K562 (cell line): ENCODE measurements at places on chromosomes 7 and 10.

DNA sequence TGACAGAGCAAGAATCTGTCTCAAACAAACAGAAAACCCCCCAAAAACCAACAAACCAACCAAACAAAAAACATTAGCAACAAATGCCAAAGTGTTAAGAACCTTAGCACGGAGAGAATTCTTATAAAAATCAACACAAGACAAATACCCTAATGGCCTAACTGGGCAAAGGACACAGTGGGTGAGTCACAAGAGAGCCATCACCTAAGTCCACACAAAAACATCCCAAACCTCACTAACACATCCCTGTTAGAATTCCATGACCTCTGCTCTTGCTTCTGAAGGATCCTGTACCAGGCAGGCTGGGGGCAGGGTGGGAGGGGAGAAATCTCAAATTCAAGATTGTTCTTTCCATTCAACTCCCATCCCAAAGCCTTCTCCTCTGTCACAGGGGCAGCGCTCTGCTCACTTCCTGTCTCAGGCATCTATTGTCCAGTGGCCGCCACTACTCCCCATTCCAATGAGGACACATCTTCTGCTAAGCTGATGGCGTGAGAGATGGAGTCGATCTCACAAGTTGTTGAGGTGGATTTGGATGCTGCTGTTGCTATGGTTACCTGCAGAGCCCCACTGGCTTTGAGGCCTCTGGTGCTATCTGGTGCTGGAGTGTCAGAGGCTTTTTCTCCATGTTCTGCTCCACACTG lies 9.2 kb downstream of the IL15RA start:
- DNase-seq, result no peak

- DNase-seq, result no peak
Observed at GRCh38 chr10:112404617-112405016, 30.7 kb downstream of the ACSL5 start.

- no peak for DNase-seq
Observed at GRCh38 chr10:13511409-13511808, 17.4 kb downstream of the BEND7 start.

GRCh38 chr7:36942025-36942424 lies 217.7 kb upstream of the AOAH start:
- DNase-seq, result no peak

- DNase-seq, result no peak
Observed at GRCh38 chr10:83607959-83608745, 531.2 kb upstream of the GHITM start.

DNA sequence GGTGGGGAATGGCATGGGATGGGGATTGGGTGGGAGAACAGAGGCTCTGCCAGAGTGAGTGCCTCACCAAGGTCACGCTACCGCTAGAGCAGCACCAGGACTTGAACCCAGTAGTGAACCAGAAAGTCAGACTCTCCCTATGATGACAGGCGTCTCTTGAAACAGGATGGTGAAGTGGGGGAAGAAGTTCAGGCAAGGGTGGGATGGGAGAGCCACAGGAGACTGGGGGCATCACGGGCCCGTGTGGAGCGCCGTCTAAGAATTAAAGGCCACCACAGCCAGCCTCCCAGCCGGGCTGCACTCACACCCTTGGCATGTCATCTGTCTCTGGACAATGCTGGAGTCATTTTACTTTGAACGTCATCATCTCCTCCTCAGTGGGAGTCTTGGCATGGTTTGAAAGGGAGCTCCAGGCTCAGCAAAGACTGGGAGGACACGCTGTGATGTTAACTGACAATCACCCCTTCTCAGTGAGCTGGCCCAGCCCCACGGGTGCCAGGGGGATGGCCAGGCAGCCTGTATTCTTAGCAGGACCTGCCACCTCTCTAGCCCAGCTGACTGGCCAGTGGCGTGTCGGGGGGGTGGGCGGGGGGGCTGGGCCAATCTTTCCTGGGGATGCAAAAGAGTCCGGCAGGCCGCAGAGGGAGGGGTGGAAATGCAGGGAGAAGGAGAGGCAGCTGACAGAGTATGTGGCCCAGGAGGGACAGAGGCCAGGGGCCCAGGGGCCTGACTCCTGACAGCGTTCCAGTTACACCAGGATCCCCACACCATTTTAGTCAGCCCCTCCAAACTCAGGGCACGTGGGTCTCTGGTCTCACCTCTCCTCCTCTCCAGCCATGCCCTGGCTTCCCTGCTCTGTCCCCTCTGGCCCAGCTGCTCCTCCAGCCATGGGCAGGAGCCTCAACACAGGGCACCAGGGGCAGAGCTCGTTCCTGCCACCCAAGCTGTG lies 96.2 kb downstream of the VOPP1 start:
- no peak for DNase-seq

GRCh38 chr10:45147000-45147399 lies 146.3 kb downstream of the ZNF22 start:
- no peak for DNase-seq

DNA sequence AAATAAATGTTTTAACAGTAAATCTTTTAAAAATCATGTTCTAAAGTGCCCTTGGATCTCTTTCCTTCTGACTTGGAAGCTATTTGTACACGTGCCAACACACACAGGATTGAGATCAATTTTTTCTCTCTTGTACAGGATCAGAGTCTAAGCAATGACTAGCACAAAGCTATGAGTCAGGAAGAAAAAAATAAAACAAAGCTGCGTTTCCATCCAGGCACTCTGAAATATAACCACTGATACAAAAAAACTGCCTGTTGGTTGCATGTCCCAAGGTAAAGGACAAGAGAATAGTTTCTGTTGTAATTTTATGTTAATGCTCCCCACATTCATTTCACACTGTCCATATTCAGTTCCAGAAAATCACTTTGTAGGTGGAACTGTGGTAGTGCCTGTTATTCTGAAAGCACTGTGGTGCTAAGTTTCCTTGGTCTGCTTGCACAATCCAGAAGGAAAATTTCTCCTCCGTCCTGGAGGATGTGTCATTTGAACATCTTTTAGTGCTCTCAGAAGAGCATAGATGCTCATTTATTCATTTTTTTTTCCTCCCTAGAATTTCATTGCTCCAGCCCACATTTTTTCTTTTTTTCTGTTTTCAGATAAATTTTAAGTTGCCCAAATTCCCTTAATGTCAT lies 113.4 kb downstream of the PLXDC2 start:
- no peak for DNase-seq

DNA sequence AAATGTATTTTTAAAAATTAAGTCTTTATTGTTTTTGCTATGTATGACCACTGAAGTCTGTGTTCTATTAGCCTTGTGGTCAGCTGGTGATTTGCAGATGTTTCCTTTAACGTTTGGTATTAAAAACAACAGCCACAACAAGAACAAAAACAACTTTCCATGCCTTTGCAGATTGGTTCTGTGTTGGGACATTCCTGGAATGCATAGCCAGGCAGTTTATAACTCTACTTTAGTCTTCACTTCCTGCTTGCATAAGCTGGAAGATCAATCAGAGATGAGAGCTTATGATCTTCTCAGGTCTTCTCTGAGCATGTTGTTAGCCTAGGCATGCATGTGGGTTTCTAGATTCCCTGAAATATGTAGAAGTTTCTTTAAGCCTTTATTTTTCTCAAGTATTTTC lies 58.9 kb upstream of the SEMA3C start:
- DNase-seq, result no peak

DNA sequence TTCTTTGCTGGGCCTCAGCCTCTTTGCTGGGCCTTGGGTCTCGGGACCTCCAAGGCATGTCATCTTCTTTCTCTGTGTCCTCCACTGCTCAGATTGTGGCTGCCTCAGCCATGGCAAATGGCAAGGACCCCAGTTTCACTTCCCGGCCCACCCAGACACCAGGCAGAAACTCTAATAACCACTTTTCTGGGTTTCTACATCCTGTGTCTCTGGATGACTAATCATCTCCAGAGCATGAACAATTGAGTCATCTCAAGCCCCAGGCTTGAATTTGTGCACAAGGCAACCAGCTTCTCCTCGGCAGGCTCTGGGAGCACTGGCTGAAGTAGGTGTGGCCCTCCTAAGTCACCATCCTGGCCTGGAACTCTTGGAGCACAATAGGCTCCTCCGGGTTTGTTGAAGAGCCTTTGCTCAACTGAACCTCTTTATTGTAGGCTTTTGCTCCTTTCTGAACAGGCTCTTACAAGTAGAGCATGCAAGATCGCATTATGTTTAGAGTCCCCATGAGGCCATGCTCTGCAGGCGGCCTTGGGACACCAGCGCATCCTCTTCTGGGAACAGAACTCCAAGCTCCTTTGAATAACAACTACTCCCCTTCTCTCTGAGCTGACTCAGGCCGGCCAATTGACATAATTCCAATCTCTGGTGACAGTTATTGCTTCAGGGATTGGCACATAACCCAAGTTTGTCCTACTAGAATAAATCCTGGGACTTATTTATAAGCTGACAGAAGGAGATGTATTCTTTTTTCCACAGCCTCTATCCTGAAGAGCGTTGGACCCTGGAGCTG lies 218.1 kb downstream of the WDR11 start:
- no peak for DNase-seq

GRCh38 chr7:7510794-7511193 lies 24.9 kb downstream of the COL28A1 start:
- DNase-seq, result no peak

DNA sequence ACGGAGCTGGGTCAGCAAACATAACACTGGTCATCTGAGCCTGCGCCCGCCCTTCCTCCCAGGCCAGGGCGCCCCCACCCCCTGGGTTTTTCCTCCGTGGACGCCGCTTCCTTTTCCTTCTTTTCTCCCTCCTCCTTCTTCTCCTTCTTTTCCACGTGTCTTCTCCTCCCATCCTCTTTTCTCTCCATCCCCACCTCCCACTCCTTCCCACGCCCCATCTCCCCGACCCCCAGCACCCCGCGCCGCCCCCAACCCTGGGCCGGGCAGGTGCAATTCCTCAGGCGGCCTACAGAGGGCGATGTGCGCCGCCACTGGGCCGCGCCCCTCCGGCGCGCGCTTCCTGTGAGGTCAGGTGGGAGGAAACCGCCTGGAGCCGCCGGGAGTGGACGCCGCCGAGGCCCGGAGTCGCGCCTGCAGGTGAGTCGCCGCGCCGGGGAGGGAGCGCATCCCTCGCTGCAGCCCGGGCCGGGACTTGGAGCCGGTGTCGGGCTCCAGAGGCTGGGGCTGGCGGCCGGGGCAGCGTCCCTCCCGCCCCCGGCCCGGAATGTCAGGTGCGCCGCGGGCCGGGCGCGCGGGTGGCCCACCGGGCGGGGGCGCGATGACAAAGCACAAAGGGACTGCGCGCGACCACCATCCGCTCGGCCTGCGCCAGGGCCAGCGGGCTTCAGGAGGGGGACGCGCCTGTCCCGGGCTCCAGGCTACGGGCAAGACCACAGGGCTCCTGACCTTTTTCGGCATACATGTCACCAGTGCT lies at the start of gene FAM241B:
FAM241B (plus strand) TSS at position 351 of the 754 bp plus-strand sequence. CDS start 1,497 bp downstream, outside the sequence.
- peak; percentile 92 for DNase-seq

DNA sequence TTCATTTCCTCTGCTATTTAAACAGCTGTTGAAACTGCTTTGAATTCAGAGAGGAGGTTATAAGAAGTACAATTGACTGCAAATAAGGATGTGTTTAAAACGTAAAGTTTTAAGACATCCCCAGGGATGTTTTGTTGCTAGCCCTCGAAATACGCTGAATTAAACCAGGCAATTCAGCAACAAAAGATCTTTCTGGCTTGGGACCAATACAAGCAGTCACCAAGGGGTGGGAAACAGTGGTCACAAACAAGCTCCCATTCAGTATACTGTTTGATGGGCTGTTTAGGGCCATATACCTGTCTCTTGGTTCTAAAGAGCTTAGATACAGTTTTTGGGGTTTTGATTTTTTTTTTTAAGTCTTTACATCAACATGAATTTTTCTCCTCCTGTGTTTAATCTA lies 446.3 kb upstream of the POT1 start:
- no peak for DNase-seq

GRCh38 chr10:59077855-59078254 lies 98.6 kb upstream of the PHYHIPL start:
- no peak for DNase-seq

DNA sequence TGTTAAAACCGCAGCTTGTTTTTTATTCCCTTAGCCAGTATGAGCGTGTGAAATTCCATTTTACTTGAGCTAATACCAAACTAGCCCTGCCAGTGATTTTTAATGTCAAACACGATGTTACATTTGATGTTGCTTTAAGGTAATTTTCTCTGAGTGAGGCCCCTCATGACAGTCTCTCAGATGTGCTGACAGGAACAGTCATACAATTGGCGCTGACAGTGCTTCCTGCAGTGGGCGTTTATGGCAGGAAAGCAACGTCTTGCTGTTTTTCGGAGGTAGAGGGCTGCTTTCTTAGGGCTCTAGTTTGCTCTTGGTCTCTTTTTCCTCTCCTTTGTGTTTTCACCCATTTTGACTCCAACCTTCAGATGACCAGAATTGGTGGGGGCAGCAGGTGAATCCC lies 19.3 kb downstream of the PON1 start:
- no peak for DNase-seq

DNA sequence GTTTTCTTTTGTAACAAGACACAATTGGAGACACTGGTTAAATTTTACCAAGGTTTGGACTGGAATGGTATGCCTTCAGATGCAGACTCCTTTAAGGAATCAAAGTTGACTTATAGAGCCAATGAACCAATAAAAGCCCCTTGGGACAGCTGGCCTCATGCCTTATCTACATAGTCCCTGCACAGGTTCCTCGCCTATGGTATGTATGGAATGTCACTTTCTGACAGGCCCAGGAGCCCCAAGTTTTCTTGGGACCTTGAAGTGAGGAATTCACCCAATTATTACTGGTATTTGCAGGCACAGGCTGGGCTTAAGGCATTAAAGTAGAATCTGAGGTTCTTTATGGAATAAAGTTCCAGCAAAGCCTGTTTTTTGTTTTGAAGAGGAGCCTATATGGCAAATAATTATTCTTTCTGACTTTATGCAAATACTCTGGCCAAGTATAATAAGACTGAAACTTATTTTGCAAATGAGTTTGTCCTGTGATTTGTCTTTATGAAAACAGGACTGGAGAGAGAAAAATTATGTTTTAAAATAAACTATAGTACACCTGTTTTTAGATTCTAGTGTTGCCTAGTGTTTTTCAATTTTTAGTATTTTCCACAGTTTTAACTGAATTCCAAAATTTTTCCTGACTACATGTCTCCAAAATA lies 24.1 kb upstream of the DNMBP start:
- DNase-seq, result no peak

GRCh38 chr10:43794181-43794815 lies 145.6 kb upstream of the ZNF32 start:
- no peak for DNase-seq

DNA sequence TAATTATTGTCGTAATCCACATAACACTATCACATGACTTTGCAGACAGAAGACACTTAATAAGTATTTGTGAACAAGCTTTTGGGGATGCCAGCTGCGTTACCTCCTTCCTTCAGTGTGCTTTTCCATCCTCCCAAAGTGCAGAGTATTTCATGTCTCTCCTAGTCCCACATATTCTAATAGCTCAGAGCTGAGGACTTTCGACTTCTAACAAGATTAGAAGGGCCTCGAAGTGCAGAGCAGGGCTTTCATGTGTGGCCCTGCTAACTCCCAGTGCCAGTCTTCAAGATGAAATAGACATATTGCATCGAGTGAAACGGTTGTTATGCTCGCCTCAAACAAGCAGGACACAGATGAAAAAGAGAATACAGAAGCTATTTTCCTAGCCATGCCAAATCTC lies 125.7 kb upstream of the RNF32 start:
- no peak for DNase-seq

- DNase-seq, result no peak
Observed at GRCh38 chr7:16744518-16745250, 8.9 kb upstream of the TSPAN13 start.

GRCh38 chr10:75651417-75651816 lies 220.0 kb downstream of the LRMDA start:
- no peak for DNase-seq
